ENCODE measurements at places on chromosomes 6 and 20.

- no peak for DNase-seq
These were observed 40.3 kb downstream of the PLCG1 start for GRCh38 chr20:41177636-41178035.

GRCh38 chr6:74598462-74599393 lies 607.1 kb downstream of the COL12A1 start:
- DNase-seq = no peak

- DNase-seq = no peak
These were observed 54.2 kb downstream of the MAP3K5 start for GRCh38 chr6:136737871-136738691.

- DNase-seq = no peak
These were observed 37.9 kb downstream of the PRDM1 start for GRCh38 chr6:106124015-106124414.

GRCh38 chr6:112231594-112232060 lies 22.7 kb downstream of the LAMA4 start:
- DNase-seq = no peak

DNA sequence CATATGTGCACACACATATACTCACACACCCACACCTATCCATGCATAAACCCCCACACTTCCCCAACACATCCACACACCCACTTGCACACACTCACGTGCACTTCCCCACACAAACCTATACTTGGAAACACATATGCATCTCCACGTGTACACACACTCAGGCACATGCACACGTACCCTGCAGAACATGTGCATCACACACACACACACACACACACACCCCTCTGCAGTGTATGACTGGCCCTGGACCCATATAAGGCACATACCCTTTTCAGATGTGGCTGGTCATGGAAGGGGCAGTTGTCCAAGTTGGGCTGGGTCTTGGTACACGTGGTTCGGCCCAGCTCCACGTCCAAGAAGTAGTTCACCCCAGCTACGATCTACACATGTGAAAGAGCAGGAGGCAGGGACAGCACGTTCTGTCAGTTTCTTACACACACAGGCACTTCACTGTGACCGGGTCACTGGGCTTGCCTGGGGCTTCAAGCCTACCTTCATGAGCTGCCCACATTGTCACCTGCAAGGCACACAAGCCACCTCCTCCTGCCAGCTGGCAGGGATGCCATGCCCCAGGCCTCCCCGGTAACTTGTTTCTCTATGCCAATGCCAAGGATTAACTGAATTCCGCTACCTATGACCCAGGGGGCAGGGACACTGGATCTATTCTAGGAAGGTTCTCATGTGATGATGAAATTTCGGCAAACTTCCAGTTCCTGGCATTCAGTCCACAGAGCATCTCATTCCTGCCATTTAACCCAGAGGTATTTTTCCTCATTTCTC lies 2.6 kb downstream of the CST3 start:
- DNase-seq = no peak

- DNase-seq = no peak
These were observed 155.4 kb upstream of the MARCKS start for GRCh38 chr6:113701552-113702254.

DNA sequence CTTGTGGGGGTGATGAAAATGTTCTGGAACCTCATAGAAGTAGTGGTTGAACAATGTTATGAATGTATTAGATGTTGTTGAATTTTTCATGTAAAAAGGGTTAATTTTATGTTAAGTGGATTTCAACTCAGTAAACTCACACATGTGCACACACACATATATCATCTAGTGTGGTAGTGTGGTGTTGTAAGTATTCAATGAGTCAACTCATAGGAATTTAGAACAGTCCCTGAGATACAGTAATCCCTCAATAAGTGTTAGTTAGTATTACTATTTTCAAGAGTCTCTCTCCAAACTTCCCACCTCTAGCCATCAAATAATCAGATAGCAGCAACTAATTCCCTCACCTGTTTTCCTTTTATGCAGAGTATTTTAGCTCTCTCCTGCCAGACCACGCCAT lies 563.1 kb upstream of the JARID2 start:
- DNase-seq = no peak

DNA sequence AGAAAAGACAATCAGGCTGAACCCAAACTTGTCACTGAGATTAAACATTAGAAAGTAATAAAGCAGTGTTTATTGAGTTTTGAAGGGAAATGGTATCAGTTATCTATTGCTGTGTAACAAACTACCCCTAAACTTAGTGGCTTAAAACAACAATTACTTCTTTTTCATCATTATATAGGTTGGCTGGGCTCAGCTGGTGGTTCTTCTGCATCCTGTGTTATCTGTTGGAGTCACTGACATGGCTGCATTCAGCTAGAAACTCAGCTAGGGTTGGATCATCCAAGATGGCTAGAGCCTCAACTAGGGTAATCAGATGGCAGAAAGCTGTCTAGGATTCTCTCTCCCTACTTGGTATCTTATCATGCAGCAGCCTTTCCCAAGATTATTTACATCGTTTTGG lies 12.5 kb upstream of the RIN2 start:
- no peak for DNase-seq

- DNase-seq = no peak
These were observed 18.0 kb downstream of the BAG2 start for GRCh38 chr6:57190140-57190539.

GRCh38 chr20:4885877-4886276 lies 115.4 kb downstream of the SLC23A2 start:
- no peak for DNase-seq

GRCh38 chr20:35312318-35312717 lies 20.1 kb upstream of the FAM83C start:
- no peak for DNase-seq

GRCh38 chr6:135624402-135625295 lies 127.1 kb upstream of the AHI1 start:
- no peak for DNase-seq

- no peak for DNase-seq
These were observed 138.6 kb downstream of the CEBPB start for GRCh38 chr20:50328996-50329898.

DNA sequence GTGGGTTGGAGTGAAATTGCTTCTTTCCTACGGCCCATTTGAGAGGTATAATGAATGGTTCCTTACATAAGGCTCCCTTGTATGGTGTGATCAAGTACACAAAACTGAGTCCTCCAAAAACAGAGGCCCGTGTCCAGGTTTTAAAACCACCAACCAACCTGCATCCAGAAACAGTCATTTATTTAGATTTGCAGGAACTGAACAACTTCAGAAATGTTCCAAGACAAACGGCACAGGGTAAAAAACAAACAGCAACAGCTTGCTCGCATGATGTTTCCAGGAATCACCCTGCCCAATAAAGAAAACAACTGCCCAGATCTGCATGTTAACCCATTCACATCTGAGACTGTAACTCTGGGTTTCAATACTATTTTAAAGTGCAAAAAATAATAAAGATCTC lies 40.2 kb upstream of the TRAM2 start:
- DNase-seq = no peak

DNA sequence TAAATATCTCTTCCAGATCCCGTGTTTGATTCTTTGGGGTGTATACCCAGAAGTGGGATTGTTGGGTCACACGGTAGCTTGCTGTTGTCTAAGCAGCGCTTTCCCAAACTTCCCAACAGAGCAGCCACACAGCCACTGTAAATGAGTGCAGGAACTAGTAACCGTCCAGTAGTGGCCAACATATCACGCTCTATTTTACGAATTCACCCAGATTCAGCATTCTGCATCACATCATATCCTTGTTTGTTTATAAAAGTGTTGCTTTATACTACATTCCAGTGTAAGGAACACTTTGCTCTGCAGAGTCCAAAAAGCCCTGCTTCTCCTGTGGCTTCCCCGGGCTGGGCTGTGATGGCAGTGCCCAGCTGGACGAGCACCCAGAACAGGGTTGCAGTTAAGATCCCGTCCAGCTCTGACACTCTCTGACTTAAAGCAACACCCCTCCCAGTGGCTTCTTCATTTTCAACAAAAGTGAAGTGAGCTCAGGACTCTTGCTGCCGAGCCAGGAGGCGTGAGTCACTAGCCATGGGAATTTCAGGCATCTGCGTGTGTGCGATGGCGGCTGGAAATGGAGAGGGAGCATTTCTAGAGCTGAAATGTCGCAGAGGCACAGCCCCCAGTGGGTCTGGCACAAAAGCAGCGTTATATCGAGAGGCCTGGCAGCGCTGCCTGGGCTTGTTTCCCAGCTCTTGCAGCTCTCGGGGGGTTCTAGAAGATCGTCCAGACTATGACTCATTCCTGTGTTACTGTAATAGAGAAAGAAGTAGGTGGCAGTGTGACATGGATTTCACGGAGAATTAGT lies 216.3 kb upstream of the ECI2 start:
- DNase-seq = peak; percentile 39

DNA sequence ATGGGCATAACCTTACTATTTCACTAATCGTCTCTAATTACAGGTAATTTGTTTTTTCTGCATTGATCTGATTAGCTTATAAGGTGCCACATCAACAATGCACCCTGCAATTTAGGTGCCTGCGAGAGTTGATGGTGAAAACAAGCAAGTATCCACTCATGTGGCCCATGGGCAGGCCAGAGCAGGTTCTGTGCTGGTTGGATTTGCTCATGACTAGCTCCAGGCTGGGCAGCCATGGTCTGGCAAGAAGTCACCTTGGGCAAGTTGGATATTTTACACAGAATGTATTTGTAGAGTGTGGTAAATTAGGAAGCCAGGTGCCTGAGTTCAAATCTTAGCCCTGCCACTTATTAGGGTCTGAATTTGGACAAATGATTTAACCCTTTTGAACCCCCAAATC lies 25.3 kb downstream of the RAB44 start:
- DNase-seq = no peak

- DNase-seq = no peak
These were observed 19.4 kb downstream of the PRDM1 start for GRCh38 chr6:106105493-106105892.

GRCh38 chr6:32665661-32666060 lies 796 bp downstream of the HLA-DQB1 start:
- DNase-seq = no peak

DNA sequence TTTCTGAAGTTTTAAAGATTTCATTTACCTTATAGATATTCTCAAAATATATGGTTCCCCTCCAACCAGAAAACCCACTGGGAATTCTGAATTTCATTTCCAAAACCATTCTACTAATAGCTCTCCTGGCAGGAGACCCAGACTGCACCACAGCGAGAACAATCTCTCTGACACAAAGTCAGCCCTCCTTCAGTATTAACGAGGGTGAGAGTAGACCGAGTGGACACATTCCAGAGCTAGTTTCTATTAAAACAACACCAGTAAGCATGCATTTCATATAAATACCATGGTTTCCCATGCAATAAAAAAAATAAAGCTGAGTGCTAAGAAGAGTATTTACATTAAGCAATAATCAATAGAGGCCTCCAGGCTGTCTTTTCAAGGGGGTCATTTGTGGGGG lies 899.6 kb upstream of the SLC35B3 start:
- no peak for DNase-seq

- DNase-seq = no peak
These were observed 39.8 kb upstream of the HBS1L start for GRCh38 chr6:135094403-135094821.

- DNase-seq = no peak
These were observed 207.6 kb downstream of the ISM1 start for GRCh38 chr20:13428684-13429083.

- no peak for DNase-seq
These were observed 11.2 kb downstream of the PCIF1 start for GRCh38 chr20:45945678-45946148.

DNA sequence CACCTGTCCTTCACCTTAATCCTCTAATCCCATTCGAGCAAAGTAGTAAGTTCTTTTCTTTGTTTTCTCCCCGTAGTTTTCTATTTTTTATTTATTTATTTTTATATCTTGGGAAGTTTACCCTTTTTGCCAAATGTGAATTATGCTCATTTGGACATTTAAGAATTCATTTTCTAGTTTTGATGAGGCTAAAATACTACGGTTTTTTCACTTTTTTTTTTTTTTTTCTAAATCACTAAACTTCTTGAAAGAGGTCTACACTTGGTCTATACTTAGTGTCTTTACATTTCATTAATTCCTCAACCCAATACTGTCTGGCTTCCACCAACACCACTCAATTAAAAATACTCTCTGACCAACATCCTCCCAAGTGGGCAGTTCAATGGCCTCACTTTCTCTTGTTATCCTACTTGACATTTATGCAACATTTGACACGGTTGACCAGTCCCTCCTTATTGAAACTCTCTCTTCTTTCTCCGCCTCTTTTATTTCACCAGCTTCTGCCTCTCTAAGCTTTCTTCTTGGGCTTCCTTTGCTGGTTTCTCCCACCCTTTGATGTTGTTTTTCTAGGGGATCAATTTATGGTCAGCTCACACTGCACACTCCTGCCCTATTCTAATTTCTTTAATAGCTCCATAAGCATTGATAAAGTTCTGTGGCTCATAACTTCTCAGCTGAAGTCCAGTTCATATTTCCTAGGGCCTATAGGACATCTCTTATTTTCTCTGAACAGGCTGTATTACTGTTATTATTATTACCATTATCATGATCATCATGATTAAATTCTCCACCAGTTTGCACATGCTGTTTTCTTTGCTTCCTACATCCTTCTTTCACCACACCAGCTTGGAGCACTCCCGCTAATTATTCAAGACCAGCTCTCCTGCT lies 72.6 kb upstream of the CITED2 start:
- no peak for DNase-seq

GRCh38 chr6:17045581-17046322 lies 56.1 kb upstream of the STMND1 start:
- no peak for DNase-seq

DNA sequence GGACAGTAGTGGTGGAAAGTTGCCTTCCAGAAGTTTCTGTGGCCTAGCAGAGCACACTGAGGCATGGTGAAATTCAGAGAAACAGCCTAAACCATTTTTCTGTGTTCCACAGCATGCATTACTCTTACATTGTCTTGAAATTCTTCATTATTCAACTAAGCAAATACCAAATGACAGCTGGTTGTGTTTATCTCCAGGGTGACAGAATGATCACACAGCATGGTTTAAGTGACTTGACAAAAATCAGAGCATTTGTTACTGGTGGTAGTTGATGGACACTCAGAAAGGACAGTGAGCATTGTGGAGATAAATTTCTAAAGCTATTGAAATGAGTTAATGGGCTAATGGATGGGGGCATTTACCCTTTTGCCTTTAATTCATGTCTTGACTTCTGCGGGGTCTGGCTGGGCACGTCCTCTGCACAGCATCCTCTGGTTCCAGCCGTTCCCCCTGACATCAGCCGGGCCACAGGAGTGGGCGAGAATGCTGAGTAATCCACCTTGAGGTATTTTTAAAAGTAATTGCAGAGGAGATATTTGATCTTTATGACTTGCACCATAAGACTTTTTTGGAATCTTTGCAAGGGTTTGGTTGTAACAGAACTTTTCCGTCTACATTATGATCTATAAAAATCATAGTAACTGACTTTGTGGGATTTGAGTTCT lies 78.9 kb upstream of the SCP2D1 start:
- no peak for DNase-seq

DNA sequence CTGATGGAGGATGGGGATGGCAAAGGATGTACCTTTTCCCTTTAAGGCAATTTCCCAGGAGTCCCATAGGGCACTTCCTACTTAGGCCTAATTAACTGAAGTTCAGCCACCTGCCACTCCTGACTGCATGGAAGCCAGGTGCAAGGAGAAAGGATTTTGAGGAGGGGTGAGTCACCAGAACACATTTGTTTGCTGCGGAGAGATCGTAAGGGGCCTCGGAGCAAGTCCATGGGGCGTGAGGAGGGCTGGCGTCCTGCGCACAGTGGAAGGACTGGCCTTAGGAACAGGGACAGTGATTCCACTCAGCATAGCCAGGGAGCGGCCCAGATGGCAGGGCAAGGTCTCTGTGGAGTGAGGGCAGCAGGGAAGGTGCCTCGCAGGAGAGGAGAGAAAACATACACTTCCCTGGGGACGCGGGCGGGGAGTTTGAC lies 11.8 kb upstream of the MAP1LC3A start:
- no peak for DNase-seq

- no peak for DNase-seq
These were observed 147.4 kb upstream of the SCGN start for GRCh38 chr6:25504661-25505060.
